Stimulated activated CD4-positive, alpha-beta T cell treated with anti-CD3 and anti-CD28 coated beads, Interleukin-1b, Interleukin-23, amount 100 ng/mL, for 1 hour (primary cell): ENCODE measurements at places on chromosomes 11 and 22.

- DNase-seq, result no peak
Observed at GRCh38 chr11:8786933-8787332, 104.3 kb downstream of the RPL27A start.

- DNase-seq, result no peak
Observed at GRCh38 chr11:65851811-65852507, 6.0 kb downstream of the CFL1 start.

DNA sequence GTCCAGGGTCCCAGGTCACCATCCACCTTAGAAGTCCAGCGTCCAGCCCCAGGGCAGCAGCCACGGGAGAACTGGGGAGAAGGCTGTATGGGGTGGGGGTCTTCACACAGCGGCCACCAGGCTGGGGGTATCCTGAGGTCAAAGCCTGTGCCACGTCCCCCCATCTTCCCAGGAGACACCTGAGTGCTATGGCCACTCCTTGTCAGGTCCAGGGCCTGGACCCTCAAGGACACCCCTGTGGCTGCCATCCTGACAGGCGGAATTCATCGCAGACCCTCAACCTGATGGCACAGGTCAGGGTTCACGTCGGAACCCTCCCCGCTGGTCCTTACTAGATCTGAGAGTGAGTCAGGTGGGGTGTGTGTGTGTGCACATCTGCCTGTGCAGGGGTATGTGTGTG lies 18.6 kb downstream of the BRSK2 start:
- DNase-seq, result no peak

DNA sequence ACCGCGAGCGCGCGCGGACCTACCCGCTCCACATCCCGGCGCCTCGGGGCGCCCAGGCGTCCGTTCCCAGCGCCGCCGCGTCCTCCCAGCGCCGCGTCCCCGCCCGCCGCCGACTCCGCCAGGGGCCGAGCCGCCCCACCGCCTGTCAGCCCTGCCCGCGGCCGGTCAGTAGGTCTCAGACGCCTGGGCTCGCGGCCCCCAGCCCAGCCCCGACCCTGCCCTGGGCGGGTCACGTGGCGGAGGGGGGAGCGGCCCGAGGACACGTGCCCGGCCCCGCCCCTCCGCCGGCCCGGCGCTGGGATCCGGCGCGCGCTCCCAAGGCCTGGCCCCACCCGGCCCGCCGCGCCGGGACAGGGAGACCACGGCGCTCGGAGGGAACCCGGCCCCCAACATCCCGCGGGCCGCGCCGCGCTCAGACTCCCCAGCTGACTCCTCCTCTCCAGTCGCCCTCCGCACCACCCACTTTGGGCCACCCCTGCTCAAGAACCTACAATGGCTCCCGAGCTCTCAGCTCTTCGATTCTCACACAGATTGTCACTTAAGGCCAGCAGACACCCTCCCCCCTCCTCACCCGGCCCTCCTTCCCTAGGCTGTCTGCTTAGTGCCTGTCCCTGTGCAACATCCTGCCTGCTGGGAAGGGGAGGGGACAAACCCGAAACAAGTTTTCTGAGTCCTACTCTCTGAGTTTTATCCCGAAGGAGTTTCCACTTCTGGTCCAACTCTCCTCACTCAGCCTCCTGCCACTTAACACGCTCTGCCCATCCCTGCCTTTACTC lies at the start of gene RAB3IL1:
Gene RAB3IL1 (minus strand): TSS at position 233 of the 776 bp plus-strand sequence. CDS start 199 bp downstream, at position 34.
- no peak for DNase-seq

DNA sequence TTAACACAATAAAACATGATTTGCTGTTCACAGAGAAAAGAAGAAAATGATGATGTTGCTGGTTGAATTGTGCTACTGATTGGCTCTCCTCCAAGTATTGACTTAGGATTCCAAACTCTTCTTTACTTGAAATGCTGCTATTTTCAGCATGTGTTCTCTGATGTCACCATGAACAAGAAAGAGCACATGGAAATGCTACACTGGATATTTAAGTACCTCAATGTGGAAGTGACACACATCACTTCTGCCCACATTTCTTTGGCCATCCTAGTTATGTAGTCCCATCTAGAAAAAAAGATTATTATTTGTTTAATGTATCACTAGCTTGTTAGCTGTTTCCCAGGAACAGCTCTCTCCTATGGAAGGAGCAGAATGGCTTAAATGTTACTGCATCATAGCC lies 27.2 kb downstream of the OR52B2 start:
- DNase-seq, result no peak

DNA sequence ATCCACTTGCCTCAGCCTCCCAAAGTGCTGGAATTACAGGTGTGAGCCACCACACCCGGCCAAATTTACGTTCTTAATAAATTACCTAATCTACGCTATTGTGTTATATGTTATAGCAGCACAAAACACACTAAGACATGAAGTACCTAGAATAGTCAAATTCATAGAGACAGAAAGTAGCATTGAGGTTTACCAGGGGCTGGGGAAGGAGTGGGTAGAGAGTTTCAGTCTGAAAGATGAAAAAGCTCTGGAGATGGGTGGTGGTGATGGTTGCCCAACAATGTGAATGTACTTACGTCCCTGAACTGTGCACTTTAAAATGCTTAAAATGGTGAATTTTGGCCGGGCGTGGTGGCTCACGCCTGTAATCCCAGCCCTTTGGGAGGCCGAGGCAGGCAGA lies 65.7 kb upstream of the NUP50 start:
- no peak for DNase-seq

DNA sequence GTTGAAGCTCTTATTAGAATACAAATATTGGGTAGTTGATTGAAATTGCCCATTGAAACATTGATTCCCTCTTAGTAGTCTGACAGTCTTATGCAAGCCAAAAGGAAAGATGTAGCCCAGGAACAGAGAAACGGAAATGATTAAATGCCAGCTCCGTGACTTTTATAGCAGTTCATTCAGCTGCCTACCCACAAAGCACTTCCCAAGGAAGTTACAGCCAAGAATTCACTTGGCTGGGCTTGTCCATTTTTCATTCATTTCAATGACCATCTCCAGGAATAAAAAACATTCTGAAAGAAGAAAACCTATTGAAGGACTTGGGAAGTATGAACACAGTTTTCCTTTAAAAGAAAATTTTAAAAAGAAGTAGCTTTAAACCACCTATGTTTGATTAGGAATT lies 62.0 kb downstream of the NCAM1 start:
- no peak for DNase-seq

GRCh38 chr11:66524304-66525040 lies 14.0 kb downstream of the BBS1 start:
- no peak for DNase-seq

DNA sequence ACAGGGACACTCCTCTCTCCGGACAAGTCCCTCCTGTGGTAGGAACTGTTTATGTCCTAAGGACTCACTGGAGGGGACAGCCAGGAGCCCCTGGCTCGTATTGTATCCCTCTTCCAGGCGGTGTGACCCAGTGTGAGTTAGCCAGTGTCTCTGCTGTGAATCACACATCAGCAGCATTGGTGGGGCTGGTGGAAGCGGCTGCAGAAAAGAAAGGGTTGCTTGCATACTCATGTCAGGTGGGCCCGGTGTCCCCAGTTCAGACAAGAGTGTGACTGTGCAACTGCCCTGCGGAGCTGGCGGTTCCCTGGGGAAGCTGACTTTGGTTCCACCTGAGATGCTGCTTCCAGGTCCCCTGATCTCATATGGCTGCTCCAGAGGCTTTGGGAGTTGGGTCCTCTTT lies 99.4 kb downstream of the ZBTB16 start:
- no peak for DNase-seq

DNA sequence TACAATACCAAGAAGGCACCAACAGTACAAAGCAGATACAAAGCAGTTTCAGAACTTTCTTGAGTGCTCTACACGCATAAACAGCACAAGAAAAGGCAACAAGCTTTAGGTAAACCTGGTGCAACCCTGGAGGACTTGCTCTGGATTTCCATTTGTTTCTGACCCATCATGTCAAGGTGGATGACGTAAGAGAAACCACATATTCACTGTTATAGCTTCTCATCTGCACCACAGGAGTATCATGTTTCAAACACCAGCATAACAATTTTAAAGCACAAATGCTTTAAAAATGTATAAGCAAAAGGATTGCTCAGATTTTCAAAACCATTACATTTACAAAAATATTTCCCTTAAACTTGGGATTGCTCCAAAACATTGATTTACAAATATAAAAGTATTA lies 25.0 kb upstream of the YPEL1 start:
- no peak for DNase-seq

DNA sequence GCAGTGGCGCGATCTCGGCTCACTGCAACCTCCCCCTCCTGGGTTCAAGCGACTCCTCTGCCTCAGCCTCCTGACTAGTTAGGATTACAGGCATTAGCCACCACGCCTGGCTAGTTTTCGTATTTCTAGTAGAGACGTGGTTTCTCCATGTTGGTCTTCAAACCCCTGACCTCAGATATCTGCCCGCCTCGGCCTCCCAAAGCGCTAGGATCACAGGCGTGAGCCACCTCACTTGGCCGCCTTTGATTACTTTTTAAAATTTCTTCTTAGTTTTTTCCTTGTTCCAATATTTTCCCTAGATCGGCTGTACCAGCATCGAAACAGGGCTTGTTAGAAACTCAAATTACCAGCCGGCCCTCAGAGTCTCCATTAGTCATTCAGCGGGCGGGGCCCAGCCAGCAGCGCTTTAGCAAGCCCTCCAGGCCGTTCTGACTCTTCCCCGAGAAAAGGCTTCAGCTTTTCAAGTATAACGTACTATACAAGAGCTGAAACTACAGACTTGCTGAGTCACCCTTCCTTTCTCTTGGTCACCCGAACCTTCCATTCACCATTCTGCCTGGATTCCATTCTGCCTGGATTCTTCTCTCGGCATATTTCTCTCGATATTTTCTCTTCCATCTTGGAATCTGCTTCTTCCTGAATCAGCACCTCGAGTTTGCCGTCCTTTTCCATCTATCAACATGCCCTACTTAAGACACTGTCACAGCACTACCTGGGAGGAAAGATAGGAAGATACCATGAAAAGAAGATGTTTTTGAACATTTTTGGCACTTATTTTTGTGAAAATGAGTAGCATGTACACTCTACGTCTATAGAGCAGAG lies 6.7 kb upstream of the CAPRIN1 start:
- DNase-seq, result no peak

DNA sequence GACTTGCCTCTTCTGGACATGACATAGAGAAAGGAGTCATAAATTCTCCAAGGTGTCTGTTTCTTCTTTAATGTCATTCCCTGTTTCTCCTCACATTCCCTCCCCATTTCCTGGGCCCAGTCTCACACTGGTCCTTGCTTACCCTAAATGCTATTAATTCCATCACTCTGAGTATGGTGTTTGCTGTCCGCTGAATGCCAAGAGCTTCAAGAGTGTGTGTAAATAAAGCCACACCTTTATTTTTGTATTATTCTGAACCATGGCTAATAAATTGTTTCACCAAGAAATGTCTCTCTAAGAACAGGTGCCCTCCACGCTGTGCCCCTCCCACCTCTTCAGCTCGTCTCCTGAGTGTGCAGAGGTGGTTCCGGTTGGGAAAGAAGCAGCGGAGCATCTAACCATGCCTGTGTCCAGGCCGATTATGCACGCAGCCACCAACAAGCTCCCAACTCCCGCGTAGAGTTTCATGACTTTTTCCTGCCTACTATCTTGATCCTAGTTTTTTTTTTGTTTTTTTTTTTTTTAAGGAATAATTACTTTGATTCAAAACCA lies 8.6 kb downstream of the TMEM121B start:
- DNase-seq, result no peak

GRCh38 chr11:108891143-108891542 lies 226.3 kb downstream of the DDX10 start:
- no peak for DNase-seq

DNA sequence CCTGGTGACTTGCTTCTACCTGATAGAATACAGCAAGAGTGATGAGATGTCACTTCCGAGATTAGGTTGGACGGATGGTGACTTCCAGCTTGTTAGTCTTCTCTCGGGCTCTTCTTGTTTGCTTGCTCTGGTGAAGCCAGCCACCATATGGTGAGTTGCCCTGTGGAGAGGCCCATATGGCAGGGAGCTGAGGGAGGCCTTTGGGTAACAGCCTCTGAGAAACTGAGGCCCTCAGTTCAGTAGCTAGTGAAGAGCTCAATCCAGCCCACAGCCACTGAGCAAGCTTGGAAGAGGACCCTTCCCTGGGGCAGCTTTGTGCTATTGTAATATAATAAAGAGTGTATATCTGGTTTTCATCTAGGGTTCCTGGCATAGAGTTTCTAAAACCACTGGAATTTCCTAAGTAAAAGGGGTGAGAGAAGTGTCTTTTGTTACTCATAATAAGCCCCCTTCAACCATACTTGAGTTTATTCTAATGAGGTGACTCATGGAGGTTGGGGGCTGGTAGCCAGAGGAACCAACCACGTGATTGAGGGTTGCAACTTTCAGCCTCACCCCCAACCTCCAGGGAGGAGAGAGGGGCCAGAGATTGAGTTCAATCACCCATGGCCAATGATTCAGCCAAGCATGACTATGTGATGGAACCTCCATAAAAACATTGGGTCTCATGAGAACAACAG lies 8.0 kb upstream of the TPCN2 start:
- DNase-seq, result no peak
